ENCODE measurements at places on chromosomes 2 and 18.

DNA sequence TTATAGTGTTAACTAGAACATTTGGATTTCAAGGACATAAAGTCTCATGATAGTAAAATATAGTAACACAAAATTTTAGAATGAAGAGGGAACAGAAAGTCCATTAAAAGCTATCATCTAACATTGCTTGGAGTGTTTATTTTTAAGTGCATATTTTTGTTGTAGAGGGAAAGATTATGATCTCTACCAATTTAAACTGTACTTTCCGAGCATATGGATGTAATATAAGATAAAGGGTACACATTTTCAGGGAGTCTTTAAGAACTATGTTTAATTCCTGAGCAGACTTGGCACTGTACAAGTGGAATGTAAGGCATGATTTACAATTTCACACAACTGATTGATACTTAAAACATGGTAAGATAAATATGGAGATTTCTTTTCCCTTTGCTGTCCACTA, 34.2 kb upstream of the ZNF804A start:
- no peak for DNase-seq

DNA sequence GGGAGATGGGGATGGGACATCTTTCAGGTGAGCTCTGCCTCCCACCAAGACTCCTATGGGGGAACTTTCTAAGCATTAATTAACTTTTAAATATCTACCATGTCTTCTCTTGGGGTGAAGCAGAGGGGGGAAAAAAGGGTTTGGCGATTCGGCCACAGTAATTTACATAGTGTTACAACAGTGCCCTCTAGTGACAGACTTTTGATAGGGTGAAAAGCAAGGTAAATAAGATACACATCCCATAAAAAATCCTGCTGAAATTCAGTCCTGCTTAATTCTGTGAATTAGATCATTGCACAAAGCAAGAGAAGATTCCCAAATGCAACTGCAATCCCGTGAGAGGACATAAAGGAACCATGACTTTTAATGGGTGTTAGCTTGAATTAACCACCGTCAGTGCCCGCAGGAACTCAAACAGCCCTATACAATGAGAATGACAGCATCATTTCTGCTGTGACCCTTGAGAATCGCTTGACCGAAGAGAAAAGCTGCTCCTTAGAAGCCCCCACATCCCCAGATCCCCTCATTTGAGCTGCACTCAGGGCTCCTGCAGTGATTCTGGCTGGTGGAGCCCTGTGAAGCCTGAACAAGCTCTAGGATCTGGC, 32.8 kb downstream of the FAM124B start:
- peak; percentile 83 for DNase-seq

- no peak for DNase-seq
Measured at GRCh38 chr2:132929786-132930185, 259.8 kb upstream of the LYPD1 start.

GRCh38 chr2:148201075-148202004, 180.4 kb downstream of the MBD5 start:
- DNase-seq = peak; percentile 75

- peak; percentile 52 for DNase-seq
Measured at GRCh38 chr2:119225105-119225865, 1.7 kb downstream of the STEAP3 start.

DNA sequence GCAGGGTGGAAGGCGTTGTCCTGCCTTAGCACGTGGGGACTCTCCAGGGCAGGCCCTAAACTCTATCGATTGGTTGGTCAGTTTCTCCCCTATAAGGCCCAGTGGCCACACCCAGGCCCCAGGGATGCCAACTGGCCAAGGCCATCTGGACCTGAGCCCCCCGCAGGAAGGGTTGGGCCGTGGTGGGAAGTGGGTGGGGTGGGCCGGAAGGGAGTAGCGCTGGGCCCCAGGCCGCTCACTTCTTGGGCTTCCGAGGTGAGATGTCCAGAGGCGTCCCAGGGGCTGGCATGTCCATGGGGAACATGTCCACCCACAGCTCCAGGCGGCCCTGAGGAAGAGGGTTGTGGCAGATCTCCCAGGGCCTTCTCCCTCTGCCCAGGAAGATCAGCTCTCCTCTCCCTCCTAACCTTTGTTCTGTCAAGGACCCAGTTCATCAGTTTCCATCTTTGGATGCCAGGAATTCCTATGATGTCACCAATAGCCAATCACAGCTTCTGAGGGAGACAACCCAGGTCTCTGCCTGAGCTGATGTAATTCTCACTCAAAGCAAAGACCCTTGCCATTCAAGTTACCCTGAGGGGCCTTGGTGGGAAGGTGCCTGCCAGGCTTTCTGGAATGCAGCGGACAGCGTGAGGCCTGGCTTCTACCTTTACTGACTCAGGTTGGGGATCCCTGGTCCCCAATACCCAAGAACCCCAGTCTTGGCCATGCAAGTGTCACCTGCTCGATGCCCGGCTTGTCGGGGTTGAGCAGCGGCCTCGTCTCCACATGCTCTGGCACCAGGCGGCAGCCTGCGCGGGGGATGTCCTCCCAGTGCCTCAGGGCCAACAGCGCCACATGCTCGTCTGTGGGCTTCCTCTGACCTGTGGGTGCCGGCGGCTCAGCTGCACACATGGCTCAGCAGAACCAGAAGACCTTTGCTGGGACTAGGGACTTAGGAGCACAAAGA, 14.4 kb downstream of the OTOF start:
- DNase-seq = peak; percentile 23

- no peak for DNase-seq
Measured at GRCh38 chr2:30180226-30180625, 33.4 kb downstream of the YPEL5 start.

GRCh38 chr2:179336782-179337534, 72.3 kb upstream of the SESTD1 start:
- no peak for DNase-seq

GRCh38 chr2:189676471-189676870, 2.0 kb downstream of the ANKAR start:
- no peak for DNase-seq

- DNase-seq = no peak
Measured at GRCh38 chr2:173171924-173172643, 96.4 kb downstream of the MAP3K20 start.

GRCh38 chr2:187424146-187424545, 23.9 kb downstream of the CALCRL start:
- no peak for DNase-seq

DNA sequence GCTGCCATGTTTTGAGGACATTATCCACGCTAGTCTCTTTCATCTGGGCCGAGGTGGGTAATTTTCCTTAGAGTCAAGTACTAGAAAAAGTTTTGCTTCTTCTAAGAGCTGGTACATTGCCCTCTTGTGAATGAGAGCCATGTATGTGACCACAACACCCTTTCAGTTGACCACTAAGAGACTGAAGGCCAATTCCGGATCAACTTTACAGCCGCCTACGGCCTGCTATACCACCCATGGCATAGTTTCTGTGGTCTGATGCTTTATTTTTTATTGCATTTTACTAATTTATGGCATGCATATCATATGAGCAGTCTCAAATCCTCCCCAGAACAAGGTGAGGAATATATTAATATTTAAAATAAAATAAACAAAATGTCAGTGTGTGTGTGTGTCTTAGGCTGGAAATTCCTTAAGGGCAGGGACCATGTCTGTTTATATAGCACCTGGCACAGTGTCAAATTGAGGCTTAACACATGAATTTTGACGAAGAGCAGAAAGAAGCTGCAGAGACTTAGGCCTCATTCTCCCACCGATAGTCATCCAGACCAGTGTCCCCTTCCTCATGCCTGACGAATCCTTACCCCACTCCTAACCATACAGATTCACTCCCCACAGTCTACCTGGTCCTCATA, 35.4 kb downstream of the PSD4 start:
- DNase-seq = no peak

GRCh38 chr18:8005870-8006569, 438.9 kb downstream of the PTPRM start:
- peak; percentile 73 for DNase-seq

DNA sequence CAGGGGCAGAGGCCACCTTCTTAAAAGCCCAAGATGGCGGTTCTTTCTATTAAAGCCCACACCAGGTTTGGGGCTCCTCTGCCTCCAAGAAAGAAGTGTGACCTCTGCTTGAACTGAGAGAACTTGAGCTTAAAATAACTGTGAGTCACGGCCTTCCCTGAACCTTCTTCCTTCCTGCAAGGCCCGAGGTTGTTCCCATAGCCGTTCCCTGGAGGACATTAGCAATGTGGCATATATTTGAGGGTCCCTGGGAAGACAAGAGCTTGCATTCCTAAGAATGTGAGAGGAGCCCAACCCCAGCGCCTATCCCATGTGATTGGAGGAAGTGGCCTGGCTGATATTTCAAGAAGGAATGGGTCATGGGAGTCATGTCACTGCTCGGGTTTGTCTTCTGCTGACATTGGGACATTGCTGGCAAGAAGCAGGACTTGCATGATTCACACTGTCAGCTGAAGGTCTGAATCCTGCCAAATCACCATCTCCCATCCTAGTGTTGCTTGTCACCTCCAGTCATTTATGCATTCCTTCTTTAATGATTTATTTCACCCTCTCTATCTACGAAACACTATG, 168.1 kb downstream of the TRIB2 start:
- DNase-seq = no peak

DNA sequence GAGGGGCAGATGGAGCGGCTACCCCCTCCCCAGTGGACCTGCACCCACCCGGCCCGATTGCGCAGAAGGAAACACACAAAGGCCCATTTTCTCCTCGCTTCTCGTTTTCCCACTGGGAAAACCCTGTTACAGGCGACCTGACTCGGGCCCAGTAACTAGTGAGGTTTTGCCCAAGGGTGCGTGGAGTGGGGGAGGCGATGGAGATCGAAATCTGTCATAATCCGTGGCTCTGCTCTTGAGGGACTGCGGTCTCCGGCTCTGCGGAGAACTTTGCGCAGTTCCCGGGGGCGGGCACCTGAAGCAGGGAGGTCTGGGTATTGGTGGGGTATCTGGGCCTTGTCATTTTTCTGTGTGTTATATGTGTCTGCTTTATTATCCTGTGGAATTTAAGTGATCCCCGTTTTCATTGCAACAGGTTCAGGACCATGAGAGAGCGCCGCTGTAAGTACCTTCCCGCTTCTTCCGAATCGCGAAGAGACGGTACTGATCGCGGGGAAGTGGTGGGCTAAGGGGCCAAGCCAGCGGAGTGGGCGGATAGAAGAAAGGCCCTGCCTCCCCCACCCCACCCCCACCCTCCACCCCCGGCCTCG, 4.0 kb upstream of the HOXD4 start:
- DNase-seq = no peak

GRCh38 chr2:86557836-86558235, 5.4 kb downstream of the CHMP3 start:
- no peak for DNase-seq

DNA sequence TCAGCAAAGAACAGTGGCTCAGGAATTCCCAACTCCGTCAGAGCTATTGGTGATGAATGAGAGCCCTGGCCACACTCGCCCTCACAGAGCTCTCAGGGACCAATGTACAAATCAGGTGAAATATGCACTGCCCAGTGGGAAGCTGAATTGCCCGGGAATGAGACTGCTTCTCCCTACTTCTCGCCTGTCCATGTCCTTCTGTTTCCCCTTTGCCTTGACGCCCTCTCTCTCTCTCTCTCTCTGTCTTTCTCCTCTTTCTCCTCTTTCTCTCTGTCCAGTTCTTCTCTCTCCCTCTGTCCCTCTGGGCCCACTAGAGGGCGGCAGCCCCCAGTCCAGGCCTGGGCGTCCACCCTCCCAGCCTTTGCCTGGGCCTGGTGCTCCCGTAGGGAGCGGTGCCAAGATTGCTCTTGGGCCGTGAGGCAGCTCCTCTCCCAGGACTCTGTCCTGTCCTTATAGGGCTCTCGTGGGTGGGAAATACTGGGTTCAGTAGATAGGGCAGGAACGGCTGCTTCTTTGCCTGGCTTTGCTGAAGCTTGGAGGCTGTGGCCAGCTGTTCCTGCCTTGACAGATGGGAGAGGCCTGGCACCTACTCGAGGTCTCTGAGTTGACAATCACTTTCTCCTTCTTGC, 28.4 kb upstream of the PUM2 start:
- peak; percentile 80 for DNase-seq

DNA sequence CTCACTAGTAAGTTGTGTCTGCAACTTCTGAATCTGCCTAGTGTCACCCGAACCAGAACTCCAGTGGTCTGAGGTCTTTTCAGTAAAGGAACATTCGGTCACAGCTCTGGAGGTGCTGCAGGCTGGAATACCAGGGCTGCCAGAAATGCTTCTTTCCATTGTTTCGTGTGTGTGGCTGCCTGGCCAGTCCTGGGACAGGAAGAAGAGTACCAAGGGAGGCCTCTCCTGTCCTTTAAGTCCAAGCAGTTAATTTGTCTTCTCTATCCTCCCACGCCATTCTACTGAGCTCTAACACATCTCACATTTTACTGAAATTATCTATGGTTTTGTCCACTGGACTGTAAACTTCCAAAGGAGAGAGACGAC, 196.0 kb downstream of the LNPK start:
- no peak for DNase-seq

DNA sequence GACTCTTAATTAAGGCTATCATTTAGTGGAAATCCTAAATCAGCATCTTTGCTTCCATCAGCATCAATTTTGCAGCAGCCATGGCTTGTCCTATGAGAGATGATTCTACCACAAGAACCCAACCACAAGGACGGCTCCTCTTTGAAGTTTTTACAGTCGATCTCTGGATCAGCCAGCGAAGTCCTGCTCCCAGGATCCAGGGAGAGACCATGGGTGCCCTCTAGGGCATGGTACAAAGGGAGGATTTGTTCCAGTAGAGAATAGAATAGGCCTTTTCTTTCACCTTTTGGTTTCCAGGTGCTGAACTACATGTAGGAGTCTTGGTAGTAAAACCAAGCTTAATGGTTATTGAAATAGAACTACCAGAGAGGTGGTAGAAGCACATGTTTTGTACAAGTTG, 52.7 kb downstream of the TMEM200C start:
- DNase-seq = no peak

GRCh38 chr18:3081584-3081991, 68.6 kb upstream of the LPIN2 start:
- DNase-seq = no peak

GRCh38 chr2:19490846-19491435, 132.5 kb upstream of the OSR1 start:
- DNase-seq = peak; percentile 32

- DNase-seq = no peak
Measured at GRCh38 chr2:11754700-11755015, 8.2 kb downstream of the LPIN1 start.

DNA sequence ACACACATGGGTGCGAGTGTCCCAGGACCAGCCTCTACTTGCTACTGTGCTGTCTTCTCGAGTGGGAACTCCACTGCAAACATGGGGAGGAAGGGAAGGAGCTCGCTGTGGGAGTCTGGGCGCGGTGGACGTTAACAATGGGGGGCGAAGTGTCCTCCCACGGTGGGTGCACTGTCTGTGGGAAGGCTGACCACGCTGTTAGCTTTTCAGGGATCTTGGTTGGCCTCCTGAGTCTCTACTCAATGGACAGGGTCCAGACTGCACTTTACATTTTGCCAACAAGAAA, 146.7 kb downstream of the MBP start:
- no peak for DNase-seq

- no peak for DNase-seq
Measured at GRCh38 chr2:126894585-126895182, 4.0 kb upstream of the TEX51 start.

GRCh38 chr2:23321751-23322150, 63.2 kb upstream of the KLHL29 start:
- DNase-seq = no peak

GRCh38 chr18:48749768-48750167, 201.0 kb downstream of the SMAD7 start:
- no peak for DNase-seq
